ENCODE measurements at places on chromosomes 4 and X. TPM values are rescaled to one million over a fixed set of nuclear protein-coding genes. Genes with fewer than 3 reads are reported as not detected.
A peak's percentile ranks its signal among the peaks of the same experiment; 100 is the strongest.

Gene KIAA1210
- 0.98 TPM for total RNA-seq

Gene NAA11
- total RNA-seq = not detected

Gene FTHL17
- not detected for total RNA-seq

Gene PCDH18
- total RNA-seq = 7.4 TPM

GRCh38 chr4:75566911-75567310, 11.0 kb downstream of the ODAPH start:
- no peak for DNase-seq

- no peak for DNase-seq
Measured at GRCh38 chrX:11949291-11949690, 189.0 kb upstream of the FRMPD4 start.

- peak; percentile 21 for DNase-seq
Measured at GRCh38 chrX:83510510-83511062, 2.5 kb downstream of the POU3F4 start.

DNA sequence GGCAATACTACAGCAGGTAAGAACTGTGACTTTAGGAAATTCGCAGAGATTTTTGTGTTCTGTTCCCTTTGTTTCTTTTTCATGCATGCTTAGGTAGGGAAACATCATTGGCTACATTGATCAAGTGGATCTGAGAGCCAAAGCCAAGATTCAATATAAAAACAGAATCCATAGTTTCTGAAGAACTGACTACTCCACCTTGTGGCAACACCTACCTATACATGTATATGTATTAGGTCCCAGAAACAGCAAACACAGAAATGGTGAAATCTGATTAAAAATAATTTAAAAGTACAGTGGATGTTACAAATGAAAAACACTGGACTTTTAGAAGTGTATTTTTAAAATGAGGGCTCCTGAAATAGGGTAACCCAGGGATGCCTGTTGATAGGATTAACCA, 322.6 kb upstream of the MAOA start:
- no peak for DNase-seq

- peak; percentile 66 for DNase-seq
Measured at GRCh38 chr4:155667568-155668511, 1.2 kb downstream of the GUCY1A1 start.

DNA sequence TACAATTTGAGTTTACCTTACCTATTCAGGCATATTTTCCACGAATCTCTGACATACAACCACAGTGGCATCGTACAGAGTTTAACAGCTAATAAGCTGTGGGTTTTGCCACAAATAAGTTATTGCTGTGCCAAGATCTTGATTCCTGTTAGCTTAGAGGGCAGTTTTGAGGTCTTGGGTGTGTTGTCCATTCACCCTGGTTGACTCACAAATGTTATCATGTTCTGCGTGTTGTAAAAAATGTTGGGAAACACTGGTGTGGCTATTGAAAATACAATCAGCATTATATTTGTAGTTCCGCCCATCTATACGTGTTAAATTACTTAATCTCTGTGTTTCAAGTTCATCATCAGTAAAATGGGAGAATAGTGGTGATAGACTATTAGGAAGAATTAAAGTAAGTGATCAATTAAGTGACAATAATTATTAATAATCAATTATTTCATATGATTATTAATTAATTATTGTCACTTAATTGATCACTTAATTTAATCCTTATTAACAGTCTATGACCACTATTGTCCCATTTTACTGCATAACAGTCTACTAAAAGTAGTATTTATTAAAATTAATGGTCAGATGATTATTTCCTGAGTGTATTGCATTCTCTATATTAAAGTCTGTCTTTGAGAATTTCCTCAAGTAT, 96.3 kb downstream of the TMA16 start:
- DNase-seq = no peak
